ENCODE measurements at places on chromosomes 11 and 22.

GRCh38 chr11:112113539-112114457 lies 27.1 kb downstream of the SDHD start:
- DNase-seq, result no peak

DNA sequence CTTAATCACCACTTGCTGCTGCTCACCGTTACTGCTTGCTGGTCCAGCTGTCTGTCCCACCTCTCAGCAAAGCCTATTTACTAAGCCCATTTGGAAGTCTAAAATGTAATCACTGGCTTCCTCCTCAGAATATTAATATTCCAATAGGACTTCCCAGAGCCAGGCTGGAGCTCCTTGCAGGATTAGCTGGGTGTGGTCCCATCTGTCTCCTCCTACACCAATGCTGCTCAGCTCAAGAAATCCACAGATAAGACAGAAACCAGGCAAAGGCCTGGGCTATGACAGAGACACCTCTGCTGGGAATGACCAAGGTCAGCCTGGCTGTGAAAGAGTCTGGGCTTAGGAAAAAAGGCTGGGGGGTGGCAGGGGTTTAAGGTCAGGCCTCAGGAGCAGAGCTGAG lies 317.8 kb downstream of the BUD13 start:
- no peak for DNase-seq

- no peak for DNase-seq
These were observed 298.9 kb downstream of the BUD13 start for GRCh38 chr11:116473790-116474346.

- no peak for DNase-seq
These were observed 90.5 kb upstream of the XKR3 start for GRCh38 chr22:16915701-16916100.

DNA sequence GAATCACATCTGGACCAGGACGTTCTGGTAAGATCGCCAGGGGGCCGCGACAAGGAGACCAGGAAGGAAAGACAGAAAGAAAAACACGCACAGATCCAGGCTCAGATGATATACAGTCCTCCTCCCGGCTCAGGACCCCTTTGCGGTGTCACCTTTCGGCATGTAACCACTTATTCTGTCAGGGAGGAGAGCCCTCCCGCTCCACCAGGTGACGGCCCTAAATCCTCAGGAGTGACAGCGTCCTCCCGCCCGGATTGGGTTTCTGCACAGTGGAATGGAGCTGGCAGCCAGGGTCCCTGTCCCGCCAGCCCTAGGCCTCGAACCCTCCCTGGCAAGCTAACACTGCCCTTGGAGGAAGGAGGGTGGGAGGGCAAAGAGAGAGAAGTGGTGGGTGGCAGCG lies 24.3 kb upstream of the KCNQ1OT1 start:
- DNase-seq, result no peak

DNA sequence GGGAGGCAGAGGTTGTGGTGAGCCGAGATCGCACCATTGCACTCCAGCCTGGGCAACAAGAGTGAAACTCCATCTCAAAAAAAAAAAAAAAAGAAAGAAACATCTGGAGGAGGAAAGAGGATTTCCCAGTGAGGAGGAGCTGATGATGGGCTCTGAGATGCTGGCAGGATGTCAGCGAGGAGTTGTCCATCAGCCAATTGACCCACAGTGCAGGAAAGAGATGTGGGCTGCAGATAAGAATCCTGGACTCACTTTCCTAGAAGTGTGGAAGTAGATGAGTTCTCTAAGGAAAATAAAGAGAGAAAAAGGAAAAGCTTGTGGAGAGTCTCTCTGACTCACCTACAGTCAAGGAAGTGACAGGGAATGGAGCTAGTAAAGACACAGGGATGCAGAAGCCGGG lies 9.7 kb downstream of the IZUMO1R start:
- no peak for DNase-seq

DNA sequence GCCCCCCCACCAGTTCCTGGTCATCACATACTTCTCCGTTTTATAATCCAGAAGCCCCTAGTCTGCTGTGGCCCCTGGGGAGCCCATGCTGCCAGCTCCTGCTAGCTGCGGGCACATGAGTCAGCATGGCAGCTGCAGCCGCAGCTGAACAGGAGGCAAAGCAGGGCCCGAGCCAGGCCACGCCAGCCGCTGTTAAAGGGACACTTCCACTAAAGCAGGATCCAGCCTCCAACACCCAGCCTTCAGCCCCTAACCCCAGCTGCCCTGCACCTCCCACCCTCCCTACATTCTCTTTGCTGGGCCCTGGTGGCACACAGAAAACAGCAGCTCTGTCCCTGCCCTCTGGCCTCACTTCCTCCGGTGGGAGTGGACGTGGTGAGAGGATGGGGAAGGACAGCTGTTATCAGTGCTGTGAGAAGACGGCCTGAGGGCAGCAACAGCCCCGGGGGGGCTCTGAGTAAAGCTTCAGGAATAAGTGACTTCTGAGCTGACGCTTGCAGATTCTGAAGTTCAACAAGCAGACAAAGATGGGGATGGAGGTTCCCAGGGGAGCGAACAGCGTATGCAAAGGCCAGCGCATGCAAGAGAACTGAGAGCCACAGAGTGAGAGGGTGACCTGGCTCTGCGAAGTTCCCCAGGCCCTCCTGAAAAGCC lies 688 bp upstream of the LRRC74B start:
- no peak for DNase-seq

DNA sequence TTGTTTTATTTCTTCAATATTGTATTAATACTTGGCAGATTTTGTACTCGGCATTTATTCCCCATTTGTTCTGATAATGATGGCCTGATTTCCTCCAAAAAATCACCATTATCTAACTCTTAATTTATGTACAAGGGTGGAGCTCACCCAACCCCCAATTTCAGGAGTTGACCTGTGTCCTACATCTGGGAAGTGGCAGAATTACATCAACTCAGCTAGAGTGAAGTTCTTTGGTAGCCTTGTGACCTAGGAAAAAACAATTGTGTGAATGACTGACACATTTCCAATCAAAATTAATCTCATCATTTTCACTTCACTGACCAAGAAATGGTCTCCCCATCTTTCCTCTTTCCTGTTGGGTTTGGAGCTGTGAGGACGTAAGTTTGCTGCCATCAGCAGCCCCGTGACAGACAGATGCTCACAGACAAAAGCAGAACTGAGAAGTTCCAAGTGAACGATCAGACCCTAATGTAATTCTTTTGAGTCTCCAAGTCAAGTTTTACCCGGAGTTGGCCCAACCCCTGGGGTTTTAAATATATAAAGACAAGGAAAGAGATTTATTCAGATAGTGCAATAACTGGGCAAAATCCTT lies 16.6 kb upstream of the MS4A6E start:
- no peak for DNase-seq

DNA sequence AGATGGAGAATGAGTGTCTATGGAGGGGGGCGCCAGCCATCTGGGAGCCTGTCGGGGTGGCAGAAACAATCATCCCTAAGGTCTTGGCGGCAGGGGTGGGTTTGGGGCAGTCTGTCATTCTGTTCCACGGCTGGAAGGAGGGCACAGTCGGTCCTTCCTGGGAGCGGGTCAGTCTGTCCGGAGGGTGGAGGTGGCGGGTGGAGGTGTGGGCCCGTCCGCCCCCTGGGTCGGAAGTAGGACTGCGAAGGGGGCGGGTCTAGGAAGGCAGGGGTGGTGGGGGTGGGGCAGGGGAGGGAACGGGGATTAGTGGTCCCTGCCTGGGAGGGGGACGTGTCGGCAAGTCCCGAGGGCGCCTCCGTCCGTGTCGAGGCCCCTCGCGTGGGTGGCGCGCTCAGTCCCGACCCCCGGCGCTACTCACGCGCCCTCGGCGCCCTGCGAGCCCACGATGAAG lies 461 bp downstream of the TBC1D10A start:
- no peak for DNase-seq

DNA sequence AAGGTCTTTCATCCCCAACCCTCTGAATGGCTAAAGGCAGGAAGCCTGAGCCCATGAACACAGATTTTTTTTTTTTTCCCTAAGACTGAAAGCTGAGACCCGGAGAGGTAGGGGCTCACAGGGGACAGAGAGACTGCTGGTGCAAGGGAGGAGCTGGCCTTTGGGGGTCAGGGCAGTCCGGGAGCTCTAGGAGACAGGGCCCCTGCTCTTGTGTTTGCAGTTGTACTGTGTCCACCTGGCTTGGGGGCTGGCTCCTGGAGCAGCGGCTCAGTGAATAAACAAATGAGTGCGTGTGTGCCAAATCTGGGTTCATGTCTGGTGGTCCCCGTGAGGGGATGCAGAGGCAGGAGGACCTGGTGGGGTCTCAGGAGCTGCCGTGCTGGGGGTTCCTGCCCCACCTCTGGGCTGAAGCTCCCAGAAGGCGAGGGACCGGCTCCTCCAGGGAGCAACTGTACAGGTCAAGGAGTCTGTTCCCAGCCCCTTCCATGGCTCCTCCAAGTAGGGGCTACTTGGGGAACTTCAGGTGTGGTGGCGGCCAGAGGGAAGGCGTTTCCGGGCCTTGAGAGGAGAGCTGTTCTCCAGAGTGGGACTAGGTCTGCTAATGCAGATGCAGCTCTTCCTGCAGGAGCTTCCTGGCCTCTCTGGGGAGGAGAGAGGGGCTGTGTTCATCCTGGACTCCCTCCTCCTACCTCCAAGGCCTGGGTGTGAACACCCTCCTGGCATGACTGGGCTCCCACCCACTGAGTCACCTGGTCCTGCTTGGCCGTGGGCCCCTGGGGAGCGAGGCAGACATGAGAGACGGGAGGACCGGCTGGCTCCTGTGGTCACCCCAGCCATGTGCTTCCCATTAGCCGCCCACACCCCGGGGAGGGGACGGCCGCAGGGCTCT lies 57.6 kb downstream of the FBXO7 start:
- DNase-seq, result no peak

GRCh38 chr11:78548911-78549590 lies 25.6 kb downstream of the NARS2 start:
- DNase-seq, result no peak
